Stimulated activated CD8-positive, alpha-beta memory T cell treated with anti-CD3 and anti-CD28 coated beads, Interleukin-4, amount 100 ng/mL, for 4 hours (primary cell): ENCODE measurements at places on chromosomes 16 and 17.

DNA sequence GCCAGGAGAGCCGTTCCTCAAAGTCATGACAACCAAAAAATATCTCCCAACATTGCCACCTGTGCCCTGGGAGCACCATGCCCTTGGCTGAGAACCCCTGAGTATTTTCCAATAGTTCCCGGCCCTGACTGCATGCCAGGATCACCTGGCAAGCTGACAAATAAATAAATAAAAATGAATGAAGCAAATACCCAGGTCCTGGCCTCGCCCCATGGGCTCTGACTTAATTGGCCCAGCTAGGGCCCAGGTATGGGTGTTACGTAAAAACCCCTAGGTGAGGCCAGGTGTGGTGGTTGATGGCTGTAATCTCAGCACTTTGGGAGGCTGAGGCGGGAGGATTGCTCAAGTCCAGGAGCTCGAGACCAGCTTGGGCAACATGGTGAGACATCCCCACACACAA, 2.7 kb upstream of the C16orf74 start:
- DNase-seq, result no peak

DNA sequence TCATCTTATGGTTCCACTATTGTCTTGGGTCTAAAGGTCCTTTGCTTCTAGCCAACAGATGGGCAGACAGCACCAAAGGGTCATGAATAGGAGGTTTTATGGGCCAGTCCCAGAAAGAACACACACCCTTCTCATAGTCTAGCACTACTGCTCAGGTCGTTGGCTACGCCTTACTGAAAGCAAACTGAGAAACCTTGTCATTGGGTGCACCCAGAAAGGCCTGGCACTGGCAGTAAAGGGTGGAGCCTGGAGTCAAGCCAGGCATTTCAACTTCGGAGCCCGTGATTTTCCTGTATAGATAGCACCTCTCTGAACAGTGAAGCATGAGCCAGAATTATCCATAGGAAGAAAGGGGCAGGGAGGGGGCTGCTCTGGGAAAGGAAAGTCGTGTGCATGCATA, 74.9 kb downstream of the VAT1L start:
- DNase-seq, result no peak

GRCh38 chr16:11957591-11958395, 7.2 kb upstream of the TNFRSF17 start:
- DNase-seq, result no peak

DNA sequence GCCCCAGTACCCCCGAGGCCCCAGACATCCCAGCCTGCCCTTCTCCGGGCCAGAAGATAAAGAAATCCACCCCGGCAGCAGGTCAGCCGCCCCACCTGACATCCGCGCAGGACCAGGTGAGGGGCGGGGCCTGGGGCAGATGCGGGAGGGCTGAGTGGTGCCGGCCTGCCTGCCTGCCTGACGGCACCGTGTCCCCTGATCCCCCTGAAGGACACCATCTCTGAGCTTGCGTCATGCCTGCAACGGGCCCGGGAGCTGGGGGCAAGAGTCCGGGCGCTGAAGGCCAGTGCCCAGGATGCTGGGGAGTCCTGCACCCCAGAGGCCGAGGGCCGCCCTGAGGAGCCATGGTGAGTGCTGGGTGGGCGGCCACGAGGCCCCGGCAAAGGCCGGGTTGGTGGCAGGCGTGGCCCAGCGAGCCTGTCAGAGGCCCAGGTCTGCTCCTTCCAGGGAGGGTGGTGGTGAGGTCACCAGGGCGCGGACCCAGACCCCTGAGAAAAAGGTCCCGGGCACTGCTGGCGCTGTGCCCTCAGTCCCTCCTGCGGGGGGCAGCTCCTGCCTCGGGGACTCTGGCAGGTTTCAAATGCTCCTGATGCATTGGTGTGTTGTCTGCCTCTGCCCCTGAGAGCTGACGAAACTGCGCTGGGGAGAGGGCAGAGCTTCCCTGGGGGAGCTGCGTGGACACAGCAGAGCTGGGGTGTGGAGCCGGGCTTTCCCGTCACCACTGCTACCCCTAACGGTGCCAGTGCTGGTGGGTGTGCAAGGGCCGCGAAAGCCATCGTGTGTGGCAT, 1.2 kb downstream of the CDT1 start:
- no peak for DNase-seq

DNA sequence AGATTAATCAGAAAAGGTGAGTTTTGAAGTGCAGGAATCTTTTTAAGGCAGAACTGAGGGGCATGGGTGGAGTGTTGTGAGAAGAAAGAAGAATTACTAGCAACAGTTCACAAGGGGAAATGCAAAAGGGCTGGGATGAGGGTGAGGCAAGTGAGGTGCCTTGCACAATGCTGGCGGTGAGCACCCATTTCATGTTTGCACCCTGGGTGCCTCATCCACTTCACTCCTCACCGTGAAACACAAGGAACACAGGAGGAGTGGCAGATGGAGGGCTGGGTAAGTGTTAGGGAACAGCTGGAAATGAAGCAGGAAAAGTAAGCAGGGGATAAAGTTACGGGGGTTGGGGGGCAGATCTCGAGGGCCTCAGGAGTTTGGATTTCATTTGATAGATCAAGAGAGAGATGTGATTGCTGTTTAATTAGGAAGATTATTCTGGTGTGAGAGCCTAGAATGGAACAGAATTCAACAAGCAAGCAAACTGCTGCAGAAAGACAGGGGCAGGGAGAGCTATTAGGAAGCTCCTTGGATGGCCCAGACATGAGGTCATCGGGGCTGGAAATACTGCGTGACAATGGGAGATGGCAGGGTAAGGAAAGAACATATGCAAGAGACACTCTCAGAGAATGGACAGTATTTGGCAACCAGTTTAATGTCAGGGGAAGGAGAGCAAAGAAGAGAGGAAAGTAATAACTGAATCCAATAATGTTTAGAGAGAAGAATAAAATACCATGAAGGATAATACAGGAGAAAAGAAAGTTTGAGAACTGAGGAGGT, 8.3 kb upstream of the HEATR6 start:
- DNase-seq, result no peak

DNA sequence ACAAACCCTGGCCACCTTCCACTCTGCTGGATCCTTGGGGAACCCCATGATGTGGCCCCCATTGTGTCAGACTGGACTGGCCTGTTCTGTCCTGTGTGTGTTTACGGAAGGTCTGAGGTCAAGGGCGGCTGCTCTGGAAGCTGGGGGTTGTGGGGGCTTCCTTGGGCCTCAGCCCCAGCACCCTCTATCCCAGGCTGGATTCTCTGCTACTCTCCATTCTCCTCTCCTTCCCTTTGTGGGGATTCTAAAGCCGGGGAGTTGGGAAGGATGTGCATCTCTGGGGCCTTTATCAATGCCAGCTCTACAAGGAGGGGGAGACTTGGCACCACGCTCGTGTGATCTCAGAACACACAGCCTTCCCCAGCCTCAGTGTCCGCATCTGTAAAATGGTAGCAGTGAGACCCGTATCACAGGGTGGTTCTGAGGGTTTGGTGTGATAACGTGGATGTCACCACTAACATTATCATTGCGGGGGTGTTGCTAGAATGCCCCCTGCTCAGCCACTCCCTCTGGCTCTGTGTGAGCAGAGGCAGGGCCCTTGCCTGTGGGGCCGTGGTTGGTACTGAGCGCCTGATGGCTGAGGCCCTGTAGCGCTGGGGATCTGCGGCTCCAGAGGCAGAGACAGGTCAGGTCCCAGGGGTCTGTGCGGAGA, 18.1 kb downstream of the ADGRG1 start:
- no peak for DNase-seq

GRCh38 chr17:65977041-65977440, 214.9 kb downstream of the CEP112 start:
- DNase-seq, result no peak

DNA sequence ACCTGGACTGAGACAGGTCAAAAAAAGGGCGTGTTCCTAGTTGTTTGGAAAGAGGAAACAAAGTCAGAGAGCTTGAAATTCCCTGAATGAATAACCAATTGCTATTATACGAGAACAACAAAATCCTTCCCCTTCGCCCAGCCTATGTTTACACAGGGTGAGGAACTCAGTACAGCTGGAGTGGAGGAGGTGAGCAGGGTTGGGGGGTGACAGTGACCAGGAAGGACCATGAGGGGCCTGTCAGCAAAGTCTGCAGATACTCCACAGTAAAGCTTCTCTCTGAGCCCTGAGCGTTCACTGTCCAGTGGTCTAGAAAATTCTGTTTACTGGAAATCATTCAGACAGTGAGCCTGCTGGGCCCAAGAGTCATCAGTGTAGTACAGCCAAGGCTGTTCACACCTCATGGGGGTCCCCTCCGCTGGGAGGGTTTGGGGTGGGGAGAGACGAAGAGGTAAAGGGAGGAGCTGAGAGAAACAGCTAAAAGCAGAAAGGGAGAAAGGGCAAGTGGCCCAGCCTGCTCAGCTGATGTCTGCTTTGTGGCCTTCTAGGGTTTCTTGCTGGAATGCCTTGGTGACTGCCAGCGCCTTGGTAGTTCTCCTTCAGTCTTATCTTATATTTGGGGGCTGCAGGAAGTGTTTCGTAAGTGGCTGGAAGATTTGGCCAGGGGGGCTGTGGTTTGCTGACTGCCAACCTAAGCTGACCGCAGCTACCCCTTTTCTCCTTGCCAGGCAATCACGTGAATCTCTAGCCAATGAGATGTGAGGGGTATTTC, 5.7 kb downstream of the DUSP3 start:
- no peak for DNase-seq

GRCh38 chr17:80028030-80028429, 7.6 kb downstream of the TBC1D16 start:
- DNase-seq, result no peak

DNA sequence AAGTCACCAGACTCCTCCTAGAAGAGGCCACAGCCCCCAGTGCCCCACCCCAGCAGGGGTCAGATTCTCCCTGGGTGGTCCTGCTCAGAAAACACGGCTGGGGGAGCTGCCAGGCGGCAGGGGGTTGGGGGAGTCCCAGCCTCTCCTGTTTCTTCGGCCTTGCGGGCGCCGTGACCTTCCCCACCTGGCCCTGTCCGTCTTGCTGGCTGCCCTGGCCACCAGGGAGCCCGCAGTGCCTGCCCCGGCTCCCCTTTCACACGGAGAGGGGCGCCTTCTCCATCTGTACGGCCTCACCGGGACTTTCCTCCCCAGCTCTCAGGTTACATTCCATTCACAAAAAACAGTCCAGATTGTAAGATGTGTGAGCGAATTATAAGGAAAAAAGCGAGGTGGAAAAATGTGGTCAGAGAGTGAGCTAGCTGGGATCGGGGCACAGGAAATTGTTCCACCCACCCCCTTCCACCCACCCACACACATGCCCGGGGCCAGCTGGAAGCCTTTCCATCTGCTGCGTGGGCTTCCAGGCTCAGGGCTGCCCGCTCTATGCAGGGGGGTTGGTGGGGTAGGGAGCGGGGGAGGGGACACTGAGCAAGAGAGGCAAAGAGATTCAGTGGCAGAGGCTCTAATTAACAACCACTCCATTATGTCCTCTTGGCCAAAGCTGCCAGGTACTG, 14.6 kb upstream of the CIBAR2 start:
- peak; percentile 46 for DNase-seq

- DNase-seq, result no peak
Observed at GRCh38 chr16:50733468-50733867, 8.4 kb upstream of the CYLD start.

GRCh38 chr16:85573696-85574641, 39.2 kb upstream of the GSE1 start:
- no peak for DNase-seq

GRCh38 chr16:9139965-9140364, 48.5 kb downstream of the HAPSTR1 start:
- no peak for DNase-seq

GRCh38 chr17:16933317-16934132, 38.4 kb downstream of the TNFRSF13B start:
- no peak for DNase-seq

DNA sequence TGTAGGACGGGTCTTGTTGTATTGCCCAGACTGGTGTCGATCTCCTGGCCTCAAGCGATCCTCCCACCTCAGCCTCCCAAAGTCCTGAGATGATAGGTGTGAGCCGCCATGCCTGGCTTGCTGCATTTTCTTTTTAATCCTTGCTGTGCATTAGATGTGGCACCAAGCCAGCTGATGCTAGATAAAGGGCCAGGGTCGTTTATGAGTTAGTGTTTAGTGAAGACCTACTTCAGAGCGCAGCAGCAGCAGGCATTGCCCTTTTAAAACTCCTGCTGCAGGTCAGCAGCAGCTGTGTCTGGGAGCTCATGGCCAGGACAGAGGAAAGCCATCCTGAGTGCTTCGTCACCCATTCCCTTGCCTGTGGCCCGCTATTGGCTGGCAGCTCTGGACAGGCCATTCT, 237.3 kb downstream of the CCDC182 start:
- DNase-seq, result no peak

GRCh38 chr17:27489045-27489715, 32.9 kb downstream of the KSR1 start:
- no peak for DNase-seq

GRCh38 chr16:73172241-73172972, 124.5 kb upstream of the ZFHX3 start:
- no peak for DNase-seq

GRCh38 chr17:5793899-5794298, 209.6 kb upstream of the NLRP1 start:
- no peak for DNase-seq

DNA sequence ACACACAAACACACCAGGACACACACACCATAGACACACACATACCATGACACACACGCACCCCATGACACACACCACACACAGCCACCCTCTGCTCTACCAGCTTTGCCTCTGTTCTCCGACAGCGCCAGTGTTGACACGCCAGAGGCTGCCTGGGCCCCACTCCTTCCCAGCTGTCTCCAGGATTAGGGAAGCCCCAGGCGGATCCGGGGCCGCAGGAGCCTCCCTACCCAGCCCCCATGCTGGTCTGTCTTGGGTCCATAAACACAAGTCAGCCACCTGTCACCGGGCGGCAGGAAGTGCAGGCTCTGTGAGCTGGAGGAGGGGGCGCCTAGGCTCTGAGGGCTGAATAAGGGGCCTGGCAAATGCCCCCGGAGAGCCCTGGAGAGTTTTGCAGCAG, 10.5 kb downstream of the TBC1D16 start:
- DNase-seq, result no peak

- no peak for DNase-seq
Observed at GRCh38 chr17:14717859-14718258, 417.0 kb downstream of the HS3ST3B1 start.

DNA sequence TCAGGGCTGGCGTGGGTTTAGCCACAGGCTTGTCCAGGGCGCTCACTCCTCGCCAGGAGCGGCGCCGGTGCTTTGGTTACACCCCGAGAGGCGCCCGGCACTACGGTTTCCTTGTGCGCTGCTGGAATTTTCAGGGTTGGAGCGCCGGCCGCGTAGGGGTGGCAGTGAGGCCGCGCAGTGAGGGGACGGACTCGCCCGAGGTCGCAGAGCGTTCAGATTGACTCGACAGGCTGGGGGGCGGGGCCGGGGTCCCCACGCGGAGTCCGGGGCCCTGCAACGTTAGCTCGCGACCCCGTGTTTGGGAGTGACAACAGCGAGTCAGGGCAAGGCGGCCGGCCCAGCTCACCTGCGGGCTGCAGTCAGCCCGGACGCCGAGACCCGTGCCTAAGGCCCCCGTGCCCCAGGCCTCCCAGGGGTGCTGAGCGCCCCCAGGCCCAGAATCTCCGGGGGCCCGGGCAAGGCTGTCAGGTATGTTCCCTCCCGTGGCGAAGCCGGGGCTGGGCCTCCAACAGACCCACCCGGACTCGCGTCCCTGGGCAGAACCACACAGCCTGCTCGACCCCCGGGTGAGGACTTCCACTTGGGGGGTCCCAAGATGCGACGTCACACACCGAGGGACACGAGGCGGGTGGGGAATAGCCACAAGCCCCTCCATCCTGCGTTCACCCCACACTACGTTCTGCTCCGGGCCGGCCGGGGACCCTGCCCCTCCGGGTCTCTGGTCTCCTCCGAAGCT, 1.3 kb upstream of the ACTG1 start:
- DNase-seq, result no peak
